RPMI7951 (cell line): ENCODE measurements at places on chromosomes 13 and 19.

- DNase-seq = no peak
Observed at GRCh38 chr13:26540334-26540733, 17.1 kb upstream of the WASF3 start.

DNA sequence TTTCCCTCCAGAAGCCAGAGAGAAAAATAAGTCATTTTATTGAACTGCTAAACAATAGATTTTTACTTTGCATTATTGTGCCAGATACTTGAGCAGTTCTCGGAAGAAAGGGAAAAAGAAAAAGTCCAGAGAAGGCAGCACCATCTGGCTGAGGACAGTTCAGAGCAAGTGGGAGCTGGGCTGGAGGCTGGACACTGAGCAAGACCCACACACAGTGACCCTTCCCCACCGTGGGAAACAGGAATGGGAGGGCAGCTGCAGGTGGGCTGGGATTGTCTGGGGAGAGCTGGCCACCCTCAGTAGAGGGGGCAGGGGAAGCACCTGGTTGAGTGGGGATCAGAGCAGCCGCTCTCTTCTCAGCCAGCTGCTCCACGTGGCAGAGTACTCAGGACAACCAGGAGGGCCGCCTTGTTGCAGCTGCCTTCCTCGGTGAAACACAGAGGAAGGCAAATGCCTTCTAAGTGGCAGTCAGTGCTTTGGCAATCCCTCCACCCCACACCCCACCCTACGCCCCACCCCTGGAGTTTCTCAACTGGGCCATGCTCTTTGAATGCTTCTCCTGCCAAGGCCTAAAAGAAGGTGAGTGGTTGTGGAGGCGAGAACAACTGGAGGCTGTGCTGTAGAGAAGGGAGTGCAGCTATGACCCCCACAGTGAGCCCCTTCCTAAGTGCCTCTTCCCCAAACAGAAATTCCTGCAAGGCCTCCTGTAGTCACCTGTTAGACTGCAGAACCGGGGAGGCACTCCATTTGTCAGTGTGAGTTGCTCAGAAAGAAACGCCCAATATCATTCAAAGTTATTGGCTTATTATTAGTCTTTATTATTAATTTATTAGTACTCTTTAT lies 179.3 kb downstream of the ZIC5 start:
- DNase-seq = no peak

GRCh38 chr13:19961924-19962323 lies 3.4 kb downstream of the ZMYM2 start:
- no peak for DNase-seq

- DNase-seq = no peak
Observed at GRCh38 chr13:31485651-31486051, 253.7 kb upstream of the RXFP2 start.

GRCh38 chr19:52734331-52734892 lies 432 bp downstream of the ZNF611 start:
- peak; percentile 8 for DNase-seq

DNA sequence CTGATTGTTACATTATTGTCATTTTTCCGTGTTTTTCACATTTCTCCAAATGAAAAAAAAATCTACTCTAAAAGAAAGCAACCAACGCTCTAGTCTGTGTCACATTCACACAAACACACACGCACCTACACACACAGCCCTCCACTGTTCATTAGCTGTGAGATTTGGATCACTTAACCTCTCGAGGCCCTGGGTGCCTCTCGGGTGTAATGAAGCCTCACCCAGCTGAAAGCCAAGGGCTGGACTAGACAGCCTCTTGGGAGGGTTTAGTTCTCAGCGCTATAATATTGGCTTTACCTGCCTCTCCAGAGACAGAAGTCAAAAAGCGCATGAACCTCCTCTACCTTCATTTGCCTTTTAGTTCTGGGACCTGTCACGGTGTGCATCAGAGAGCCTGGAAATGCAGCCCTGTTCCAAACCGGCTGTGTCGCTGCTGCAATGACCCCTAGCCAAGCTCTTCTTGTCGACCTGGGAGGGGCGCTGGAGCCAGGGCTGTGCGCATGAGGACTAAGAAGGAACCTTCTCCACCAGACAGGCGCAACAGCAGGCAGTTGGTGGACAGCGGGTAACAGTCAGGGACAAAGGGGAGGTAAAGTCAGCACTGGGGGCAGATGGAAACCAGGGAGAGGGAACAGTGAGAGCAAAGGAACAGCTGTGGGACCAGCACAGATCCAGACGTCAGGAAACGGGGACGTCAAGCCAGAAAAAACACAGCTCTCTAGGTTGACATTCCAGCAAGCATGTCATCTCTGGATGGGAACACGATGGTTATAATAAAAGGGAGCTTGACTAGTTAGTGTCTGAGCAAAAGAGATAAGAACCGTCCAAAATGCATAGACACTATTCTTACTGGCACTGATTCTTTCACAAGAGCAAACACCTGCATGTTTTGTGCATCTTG lies 375.9 kb downstream of the EFNB2 start:
- DNase-seq = no peak

DNA sequence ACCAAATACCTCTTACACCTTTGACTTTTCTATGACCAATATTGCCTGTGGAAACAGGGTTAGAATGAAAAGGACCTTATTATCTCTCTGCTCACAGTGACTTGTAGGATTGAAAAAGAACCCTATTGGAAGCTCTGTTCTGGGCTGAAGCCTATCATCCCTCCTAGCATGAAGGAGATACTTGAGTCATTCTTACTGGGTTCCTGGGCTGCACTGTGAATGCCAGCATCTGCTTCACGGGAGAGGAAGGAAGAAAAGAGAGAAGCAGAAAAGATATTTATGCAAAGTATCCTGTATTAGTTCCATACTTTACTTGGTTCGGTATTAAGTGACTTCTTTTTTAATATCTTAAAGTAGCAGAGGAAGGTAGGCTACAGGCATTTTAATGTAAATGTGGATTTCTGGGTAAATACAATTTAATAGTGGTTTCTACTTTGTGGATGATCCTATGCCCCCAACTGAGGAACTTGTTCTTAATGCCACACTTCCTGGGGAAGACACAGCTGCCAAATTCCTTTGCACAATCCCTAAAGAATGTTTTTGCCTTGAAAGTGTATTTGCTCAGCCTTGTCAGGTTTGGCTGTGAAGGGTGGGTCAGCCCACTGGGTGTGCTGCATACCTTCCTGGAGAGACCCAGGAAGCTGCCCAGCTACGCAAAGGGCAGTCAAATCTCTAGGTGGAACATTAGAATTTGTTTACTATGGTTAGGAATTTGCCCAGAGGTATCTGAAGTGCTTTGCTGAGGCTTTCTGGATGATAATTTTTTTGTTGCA lies 13.7 kb upstream of the SCEL start:
- DNase-seq = no peak

- no peak for DNase-seq
Observed at GRCh38 chr13:113548778-113549621, 35.6 kb upstream of the TFDP1 start.

GRCh38 chr19:44806291-44806690 lies 2.6 kb upstream of the BCAM start:
- DNase-seq = no peak

DNA sequence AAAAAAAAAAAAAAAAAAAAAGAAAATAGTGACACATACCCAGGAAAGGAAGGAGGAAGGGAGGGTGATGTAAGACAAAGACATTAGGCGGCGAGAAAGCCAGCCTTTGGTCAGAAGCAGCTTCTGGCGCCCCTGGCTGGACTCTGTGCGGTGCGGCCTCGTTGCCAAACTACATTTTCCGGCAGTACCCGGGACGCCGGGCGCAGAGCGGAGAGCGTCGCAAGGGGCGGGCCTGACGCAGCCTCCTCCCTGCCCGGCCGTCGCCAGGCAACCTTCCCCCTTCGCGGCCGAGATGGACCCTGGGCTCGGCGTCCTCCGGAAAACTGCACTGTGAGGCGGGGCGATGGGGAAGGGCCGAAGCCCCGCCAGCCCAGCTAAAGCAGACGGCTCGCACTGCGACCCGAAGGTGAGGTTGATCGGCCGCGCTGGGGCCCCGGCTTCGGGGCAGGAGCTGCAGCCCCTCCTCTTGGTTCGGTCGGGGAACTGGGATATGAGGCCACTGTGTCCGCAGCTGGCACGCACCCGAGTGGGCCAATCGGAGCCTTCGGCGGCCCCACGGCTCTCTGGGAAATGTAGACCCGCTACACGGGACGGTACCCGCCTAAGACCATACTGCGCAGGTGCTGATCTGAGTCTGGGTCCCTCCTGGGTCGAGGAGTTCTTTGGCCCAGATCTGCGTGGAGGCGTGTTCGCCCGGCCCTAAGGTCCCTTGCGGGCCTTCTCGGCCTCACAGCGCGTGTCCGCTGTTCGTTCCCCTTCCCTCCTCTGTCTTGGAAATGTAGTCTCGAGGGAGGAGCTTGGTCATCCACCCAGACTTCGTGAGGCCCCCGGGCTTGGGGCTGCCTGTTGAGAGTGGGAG lies 2.3 kb upstream of the MZF1 start:
- peak; percentile 90 for DNase-seq

DNA sequence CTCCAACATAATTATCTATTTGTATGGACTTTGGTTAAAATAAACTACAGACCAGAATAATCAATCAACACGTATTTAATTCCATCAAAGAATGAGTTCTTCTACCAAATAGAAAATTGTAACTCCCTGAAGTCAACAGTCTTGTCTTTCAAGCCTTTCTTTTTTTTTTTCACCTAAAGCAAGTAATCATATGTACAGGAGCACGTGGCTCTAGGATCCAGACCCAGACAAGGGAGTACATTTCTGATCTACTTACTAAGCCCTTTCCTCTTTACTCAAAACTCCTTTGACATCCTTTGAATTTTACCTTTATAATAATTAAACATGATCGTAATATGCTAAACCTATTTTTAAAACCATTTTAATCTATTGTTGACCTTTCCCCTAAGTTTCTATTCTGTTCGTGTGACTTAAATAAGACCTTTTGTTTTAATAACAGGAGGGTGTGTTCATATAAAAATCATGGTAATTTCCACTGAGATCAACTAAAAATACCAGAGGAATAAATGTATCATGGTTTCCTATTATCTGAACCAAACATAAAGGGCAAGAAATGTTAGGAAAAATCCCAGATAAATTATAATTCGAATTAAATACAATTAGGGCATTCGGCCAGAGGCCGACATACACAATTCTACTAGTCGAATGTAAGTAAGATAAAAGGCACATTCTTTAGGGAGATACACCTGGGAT lies 1.7 kb downstream of the SLC7A1 start:
- DNase-seq = no peak

GRCh38 chr13:100039740-100040139 lies 49.2 kb upstream of the PCCA start:
- DNase-seq = no peak

- no peak for DNase-seq
Observed at GRCh38 chr13:73274147-73274546, 215.3 kb downstream of the KLF5 start.

- no peak for DNase-seq
Observed at GRCh38 chr13:74530011-74530410, 395.8 kb upstream of the KLF12 start.

- DNase-seq = no peak
Observed at GRCh38 chr19:46220038-46220615, 9.4 kb upstream of the IGFL1 start.

DNA sequence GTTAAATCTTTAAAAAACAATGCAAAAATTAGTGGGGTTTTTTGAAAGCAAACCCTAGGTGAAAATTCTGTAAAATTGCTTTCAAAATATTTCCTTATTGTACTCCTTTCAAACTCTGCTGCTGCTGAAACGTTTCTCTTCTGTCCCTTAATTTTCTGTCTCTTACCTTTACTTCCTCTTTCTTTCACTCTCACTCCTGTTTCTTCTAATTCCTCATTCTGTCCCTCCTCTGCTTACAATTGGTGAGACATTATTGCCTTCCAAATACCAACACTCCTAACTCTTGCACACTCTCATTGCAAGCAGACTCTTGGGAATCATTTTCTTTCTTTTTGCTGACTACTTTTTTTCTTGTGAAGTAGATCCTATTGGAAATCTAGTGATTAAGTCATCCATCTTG lies 685.6 kb upstream of the SLITRK1 start:
- no peak for DNase-seq

GRCh38 chr13:111968336-111969010 lies 98.5 kb upstream of the SOX1 start:
- DNase-seq = no peak

DNA sequence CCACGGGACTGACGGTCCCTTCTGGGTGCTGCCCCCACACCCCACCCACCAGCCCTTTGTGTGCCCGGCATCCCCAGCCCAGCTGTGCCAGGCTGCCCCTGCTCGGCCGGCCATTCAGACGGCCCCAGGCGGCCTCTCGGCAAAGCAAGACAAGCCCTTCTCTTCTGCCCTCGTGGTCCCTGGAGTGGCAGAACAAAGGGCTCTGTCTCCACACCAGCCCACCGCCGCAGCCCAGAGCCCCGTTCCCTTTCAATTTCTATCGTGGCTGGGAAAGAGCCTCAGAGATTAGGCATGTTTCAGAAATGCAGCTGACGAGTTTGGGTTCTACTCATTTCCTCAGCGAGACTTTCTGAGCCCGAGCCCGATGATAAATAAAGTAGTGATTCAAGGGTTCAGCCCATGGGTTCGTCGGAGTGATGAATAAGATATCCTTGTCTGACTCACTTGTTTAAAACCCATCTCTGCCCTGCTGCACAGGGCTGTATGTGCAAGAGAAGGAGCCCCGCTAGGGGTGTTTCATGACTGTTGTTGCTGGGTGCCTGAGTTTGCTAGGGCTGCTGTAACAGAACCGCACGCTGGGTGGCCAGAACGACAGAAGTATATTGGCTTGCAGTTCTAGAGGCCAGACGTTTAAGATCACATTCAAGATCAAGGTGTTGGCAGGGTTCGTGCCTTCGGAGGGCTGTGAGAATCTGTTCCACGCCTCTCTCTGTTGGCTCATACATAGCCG lies 4.3 kb downstream of the MYO9B start:
- DNase-seq = peak; percentile 98

DNA sequence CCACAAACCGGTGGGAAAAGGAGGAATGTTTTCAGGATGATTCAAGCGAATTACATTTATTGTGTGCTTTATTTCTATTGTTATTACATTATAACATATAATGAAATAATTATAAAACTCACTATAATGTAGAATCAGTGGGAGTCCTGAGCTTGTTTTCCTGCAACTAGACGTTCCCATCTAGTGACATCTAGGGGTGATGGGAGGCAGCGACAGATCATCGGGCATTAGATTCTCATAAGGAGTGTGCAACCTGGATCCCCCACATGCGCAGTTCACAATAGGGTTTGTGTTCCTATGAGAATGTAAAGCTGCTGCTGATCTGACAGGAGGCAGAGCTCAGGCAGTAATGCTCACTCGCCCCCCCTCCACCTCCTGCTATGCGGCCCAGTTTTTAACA lies 54.5 kb downstream of the SPTBN4 start:
- DNase-seq = peak; percentile 61

DNA sequence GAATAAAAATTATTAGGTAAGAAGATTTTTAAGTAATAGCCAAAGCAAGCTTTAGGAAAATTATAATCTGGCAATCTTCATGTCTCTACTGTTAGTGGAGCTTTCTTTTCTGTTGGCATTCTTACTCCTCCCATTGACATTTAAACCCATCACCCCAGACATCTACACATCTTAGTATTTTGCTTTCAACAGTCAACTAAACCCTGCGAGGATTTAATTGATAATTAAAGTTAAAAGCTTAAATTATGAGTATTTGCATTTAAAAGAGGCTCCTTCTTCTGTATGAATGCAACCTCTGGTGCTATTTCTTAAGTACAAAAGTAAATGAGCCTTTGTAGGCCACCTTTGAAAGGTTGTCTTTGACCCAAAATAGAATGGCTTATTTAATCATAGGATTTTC lies 148.1 kb downstream of the DACH1 start:
- no peak for DNase-seq
